Eye (tissue), 1 donor: ENCODE measurements at places on chromosomes 12 and 14.

DNA sequence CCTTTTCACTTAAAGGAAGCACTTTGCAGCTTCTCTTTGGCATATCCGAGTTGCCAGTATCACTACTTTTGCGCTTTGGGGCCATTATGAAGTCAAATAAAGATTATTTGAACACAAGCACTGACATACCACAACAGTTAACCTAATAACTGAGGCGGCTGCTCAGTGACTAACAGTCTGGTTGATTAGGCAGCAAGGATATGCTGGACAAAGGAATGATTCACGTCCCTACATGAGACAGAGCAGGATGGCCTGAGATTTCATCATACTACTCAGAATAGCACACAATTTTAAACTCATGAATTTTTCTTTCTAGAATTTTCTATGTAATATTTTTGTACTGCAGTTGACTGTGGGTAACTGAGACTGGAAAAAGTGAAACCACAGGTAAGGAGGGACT, 56.9 kb upstream of the E2F7 start:
- peak; percentile 22 for DNase-seq

DNA sequence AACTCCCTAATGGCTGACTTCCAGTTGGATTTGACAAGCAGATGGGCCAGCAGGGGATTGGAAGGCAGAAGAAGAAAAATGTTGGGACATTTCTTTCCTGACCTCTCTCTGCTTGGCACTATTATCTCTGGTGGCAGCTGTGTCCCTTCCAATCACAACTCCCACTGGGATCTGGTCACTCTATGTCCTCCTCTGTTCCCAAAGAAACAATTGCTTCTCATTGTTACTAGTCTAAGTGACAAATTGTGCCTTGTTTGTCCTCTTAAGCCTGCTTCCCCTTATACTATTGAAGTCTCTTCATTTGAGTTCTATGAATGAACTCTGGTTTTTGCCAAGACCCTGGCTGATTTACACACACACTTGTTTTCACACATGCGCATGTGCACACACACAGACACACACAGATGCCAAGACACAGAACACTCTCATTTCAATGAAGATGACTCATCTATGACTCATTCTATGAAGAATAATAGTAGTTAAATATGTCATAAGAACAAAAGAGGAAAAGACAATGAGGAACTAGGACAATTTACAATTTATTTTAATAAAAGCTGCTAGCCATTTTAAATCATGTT, 83.0 kb upstream of the FAR2 start:
- DNase-seq: peak; percentile 77

DNA sequence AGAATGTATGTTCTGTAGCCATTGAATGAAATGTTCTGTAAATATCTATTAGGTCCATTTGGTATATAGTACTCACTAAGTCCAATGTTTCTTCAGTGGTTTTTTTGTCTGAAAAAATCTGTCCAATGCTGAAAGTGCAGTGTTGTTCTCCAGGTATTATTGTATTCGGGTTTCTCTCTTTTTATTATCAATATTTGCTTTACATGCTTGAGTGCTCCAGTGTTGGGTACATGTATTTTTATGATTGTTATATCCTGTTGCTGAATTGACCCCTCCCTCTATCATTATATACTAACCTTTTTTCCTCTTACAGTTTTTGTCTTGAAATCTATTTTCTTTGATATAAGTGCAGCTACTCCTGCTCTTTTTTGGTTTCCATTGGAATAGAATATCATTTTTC, 382.2 kb downstream of the CCER1 start:
- DNase-seq: no peak

DNA sequence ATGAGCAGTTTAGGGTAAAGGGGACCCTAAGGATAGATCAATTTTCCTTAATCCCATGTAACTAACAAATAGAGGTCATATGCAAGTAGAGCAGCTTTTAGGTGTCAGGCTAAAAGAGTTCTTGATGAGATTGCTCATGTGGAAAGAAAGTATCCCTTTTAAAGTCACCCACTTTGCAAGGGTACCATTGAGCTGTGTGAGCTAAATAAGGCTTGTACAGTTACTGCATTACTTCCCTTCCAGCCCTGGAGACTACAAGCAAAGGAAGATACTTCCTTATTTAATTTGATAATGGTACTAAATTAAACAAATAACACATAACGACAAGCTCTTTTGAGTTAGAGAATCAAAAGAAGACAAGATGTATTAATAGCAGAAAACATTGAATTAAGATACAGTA, 191.7 kb downstream of the TMX1 start:
- no peak for DNase-seq

- DNase-seq: no peak
Observed at GRCh38 chr12:30092983-30093617, 309.4 kb upstream of the TMTC1 start.

GRCh38 chr14:38611928-38612327, 356.0 kb upstream of the CLEC14A start:
- no peak for DNase-seq

- no peak for DNase-seq
Observed at GRCh38 chr14:48735607-48736006, 850.6 kb downstream of the RPS29 start.

DNA sequence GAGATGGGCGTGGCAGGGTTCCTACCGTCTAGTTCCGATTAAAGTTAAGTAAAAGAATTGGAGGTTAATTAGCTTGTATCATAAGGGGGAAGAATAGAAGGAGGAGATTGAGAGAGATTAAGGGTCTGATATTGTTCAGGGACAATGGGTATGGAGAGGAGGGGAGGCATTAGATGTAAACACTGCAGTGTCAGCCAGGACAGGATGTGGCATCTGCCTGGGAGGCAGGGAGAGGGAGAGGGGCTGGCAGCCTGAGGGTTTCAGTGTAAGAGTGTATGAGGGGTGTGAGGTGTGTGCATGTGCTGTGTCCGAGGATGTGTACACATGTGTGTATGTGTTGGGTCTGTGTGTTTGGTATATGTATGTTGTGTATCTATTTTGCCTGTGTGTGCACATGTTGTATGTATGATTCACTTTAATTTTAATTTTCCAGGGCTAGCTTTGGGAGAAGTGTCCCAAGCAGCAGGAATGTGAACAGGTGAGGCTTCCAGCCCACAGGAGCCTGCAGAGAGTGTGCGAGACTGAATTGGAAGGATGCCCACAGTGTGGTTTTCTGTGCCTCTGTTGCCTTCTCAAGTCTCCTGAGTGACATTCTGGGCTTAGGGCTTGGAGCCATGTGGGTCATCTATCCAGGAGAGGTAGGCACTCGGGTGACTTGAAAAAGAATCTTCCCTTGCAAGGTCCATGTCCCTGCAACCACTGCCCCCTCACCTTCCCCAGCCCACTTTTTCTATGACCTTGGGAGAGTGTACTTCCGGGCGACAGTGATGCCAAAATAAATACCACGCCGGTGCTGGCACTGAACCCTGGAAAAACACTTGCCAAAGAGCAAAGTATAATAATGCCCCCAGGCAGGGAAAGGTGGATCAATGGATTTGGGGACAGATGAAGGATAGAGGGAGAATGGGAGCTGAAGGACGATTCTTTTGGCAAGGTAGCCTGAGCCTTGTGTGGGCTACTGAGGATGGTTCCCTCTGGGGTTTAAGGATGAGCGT, 36.8 kb upstream of the DCD start:
- no peak for DNase-seq

DNA sequence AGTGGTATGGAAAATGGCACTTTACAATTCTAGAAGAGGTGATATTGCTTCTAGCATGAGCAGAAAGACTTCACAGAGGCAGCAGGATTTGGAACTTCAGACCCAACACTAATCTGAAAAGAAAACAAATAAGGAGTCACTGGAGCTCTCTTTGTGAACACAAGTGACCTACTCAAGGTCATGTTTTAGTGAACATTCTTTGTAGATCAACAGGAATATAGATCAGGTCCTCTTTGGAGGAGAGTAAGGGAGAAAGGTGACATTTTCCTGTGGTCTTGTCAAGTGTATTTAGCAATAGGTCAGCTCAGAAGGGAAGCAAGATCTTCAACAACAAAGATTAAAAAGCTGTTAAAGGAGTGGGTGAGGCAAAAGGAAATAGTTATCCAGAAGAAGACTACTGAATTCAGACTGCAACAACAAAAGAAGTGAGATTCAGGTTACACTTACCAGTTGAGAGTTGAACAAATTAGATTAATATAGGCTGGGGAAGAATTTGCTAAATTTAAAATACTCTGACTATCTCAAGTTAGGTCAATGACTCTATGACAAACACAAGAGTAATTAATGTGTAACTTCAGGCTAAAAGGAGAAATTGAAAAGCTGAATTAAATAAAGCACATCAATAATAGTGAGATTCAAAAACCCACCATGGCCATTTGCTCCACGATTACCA, 528.2 kb downstream of the RPS29 start:
- DNase-seq: no peak

DNA sequence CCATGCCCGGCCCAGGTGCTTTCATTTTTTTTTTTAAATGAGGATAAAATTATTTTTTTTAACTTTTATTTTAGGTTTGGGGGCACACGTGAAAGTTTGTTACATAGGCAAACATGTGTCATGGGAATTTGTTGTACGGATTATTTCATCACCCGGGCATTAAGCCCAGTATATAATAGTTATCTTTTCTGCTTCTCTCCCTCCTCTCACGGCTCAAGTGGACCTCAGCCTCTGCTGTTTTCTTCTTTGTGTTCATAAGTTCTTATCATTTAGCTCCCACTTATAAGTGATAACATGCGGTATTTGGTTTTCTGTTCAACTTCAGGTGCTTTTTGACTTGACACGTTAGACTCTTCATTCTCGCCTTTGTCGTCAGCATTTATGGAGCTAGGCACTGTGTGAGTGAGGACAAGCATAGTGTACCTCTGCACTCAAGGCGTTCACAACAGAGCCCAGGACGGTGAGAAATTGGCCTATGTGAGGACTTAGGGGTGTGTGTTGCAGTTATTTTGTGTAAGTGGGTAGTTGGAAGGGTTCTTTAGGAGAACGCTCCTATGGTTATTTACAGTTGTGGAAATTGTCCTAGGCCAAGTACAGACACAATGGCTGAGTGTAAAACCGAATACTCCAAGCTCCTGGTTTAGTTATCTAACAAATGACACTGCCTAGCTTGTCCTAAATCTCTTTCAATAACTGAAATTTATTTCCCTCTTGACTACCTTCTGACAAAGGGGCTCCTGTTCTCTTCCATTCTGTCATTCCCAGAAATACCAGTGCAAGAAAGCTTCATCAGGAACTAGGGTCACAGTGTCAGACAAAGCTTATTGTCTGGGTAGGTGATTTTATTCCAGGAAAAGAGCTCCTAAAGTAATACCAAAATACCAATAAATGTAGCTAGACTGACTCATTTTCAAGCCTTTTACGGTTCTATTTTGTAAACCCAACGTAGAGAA, 200.5 kb upstream of the PRICKLE1 start:
- DNase-seq: no peak

- no peak for DNase-seq
Observed at GRCh38 chr12:52673713-52674432, 6.3 kb downstream of the KRT1 start.

DNA sequence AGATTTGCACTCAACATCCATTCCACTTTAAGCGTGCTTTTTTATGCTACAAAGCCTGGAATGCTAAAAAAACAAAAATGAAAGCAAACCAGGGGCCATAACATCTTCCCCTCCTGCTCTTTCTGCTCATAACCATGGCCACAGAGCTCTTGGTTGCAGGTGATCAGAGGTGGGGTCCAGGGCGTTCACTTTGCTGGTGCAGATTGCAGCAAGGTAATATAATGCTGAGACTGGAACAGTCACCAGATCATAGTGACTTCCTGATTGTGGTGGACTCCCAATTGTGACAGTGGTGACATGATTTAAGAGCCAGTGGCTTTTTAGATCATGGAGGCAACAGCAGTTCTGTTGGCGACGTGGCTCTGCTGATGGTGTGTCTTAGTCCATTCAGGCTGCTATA, 115.0 kb upstream of the CPM start:
- DNase-seq: no peak

DNA sequence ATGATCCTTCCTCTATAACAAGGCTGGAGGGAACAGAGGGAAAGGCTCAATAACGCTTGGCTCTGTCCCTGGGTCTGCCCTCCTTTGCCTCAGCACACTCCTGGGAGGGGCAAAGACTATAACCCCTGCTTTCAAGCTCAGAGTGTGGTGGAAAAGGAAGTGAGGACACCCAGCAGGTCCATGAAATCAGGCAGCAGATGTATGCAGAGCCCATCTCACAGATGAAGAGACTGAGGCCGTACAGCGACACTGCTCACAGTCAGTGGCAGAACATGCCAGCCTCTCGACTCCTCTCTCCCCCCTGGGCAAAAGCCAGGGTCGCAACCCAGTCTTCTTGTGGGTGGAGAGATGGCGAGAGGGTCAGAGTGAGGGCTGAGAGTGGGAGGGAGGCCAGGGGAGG, 39.8 kb downstream of the SLC6A12 start:
- no peak for DNase-seq

GRCh38 chr14:51327376-51327775, 87.3 kb downstream of the TMX1 start:
- no peak for DNase-seq

- peak; percentile 61 for DNase-seq
Observed at GRCh38 chr12:93813972-93814821, 137.0 kb downstream of the CRADD start.

DNA sequence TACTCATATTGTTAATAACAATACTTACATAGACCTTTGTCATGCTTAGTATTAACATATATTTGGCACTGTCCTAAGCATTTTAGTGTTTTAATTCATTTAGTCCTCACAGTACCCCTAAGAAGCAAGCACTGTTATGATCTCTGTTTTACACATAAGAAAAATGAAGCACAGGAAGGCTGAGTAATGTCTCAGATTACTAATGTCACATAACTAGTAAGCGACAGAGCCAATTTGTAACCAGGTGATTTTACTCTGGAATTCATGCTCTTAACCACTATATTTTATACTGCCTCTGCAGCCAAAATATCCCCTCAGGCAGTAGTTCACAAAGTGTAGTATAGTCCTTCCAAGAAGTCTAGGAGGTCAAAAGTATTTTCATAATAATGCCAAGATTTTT, 20.3 kb downstream of the TMEM253 start:
- no peak for DNase-seq

DNA sequence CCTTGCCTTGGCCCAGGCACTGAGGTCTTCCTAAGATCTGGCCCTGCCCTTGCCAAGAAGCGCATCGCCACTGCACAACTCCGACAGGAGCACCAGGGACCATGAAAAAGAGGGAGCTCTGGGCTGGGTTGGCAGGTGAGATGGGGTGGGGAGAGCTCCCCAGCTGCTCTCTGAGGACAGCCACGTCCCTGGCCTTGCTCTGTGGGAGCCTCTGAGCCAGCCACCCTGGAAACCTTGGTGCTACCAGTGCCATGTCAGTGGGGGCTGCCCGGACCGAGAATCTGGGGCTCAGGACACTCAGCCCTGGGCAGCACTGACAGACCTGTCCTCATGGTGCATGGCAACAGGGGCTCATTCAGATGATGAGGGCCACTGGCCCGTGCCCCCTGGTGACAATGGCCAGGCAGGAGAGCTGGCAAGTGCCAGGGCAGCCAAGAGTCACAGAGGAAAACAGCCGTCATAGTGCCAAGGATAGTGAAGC, 134.8 kb downstream of the ZFP36L1 start:
- DNase-seq: no peak

- DNase-seq: peak; percentile 58
Observed at GRCh38 chr14:35386673-35387125, 17.9 kb downstream of the NFKBIA start.

GRCh38 chr12:52826611-52827498, 7.3 kb downstream of the KRT79 start:
- DNase-seq: no peak

- no peak for DNase-seq
Observed at GRCh38 chr12:31928246-31929026, 30.8 kb upstream of the RESF1 start.

GRCh38 chr12:78732481-78732880, 132.1 kb upstream of the SYT1 start:
- no peak for DNase-seq
